ENCODE measurements at places on chromosomes 11 and 22.

DNA sequence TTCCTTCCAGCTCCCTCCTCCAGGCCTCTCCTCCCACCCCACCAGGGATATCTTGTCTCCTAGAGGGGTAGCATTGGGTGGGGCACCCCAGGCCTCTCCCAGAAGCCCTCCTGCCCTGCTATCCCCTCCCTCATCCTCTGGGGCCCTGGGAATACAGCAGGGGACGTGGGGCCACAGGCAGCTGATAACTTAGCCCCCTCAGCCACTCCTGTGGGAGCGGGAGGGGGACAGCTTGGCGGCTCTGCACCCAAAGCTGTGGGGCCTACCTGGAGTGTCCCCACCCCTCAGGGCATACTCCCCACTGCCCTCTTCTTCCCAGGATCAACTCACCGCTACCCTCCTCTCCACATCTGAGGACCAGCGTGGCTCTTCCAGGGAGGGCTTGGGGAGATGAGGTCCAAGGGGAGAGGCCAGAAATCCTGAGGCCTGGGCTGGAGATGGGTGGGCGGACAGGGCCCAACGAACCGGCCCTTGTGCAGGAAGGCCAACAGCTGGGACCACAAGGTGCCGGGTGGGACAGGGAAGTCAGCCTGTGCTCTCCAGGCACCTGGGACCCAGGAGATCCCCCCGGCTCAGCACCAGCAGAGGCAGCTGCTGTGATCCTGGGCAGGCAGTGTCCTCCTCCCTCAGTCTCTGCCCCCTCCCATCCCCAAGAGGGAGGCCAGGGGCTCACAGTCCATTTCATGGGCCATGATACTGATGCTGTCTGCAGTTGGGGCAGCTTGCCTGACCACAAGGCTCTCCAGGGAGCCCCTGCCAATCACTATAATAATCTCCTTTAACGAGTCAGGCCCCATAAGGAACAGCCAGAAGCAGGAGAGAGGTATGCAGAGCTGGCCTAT is 23.2 kb downstream of the NEAT1 start:
- no peak for DNase-seq

- DNase-seq = no peak
Observed at GRCh38 chr11:116958246-116958645, 120.8 kb upstream of the APOA1 start.

- DNase-seq = no peak
Observed at GRCh38 chr11:110172468-110173065, 79.4 kb downstream of the ZC3H12C start.

GRCh38 chr22:32574411-32574810 is 99.8 kb downstream of the FBXO7 start:
- DNase-seq = peak; percentile 58

DNA sequence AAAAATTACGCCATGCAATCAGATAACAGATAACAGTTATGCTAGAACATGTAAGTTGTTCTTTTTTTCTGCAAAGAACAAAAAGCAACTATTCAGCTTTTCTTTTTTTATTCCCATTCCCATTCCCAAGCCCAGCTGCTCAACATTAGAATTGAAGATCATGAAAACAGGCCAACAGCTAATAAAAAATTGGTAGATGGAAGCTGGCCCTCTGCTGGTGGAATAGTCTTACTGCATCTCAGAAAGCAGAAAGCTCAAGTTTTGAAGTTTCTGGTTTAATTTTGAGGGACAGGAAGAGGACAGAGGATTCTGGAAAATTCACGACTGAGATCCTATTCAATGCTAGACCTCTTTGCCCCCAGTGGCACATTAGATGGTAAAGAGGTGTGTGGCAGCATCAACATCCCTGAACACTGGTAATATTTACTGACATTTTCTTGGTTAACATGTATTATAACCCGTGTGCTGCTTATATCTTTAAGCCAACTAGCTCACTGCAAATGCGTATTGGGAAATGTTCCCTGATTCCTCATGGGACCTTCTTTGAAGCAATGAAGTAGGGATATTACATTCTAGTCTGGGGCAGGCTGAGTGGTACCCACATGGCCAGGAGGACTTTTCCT is 591.2 kb downstream of the OPCML start:
- no peak for DNase-seq

DNA sequence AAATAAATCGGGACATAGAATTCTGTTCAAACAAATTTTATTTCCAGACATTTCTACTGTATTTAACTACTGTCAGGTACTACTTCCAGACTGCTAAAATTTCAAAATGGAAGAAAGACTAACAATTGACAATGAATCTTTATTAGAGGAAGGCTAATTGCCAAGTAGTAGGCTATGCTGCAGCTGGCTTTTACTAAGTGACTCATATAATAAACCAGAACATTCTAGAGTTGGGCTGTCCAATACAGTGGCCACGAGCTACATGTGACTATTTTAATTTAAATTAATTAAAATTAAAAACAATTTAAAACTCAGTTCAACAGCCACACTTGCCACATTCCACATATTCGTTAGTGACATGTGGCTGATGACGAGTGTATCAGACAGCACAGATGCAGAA is 27.6 kb downstream of the CHKA start:
- DNase-seq = no peak

GRCh38 chr11:93515441-93516025 is 27.7 kb downstream of the SMCO4 start:
- DNase-seq = no peak

DNA sequence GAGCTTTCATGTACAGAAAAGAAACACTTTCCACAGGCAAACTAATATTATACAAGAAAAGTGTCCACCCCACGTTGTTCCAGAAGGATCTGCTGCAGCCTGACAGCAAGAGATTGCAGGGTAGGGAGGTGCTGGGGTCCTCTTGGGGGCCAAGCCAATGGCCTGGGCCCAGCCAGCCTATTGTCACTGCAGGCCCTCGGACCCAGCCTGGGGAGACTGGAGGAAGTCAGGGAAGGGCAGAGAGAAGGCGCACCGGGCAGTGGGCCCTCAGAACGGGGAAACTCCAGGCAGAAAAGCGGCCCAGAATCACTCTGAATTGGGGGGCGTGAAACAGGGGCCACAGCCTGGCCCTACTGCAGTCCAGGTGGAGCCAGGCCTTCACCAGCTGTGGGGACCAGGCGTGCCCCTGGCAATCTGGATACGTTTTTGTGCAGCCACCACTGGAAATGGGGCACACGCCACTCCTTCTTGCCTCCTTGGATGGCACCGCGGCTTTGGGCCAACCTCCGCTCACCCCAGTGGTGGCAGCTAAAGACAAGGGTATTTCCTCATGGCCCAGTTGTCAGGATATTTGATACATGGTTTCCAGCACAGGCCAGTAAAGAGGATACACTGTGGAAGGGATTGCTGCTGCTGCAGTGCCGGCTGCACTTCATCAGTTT is 3.9 kb upstream of the NAP1L4 start:
- DNase-seq = no peak

DNA sequence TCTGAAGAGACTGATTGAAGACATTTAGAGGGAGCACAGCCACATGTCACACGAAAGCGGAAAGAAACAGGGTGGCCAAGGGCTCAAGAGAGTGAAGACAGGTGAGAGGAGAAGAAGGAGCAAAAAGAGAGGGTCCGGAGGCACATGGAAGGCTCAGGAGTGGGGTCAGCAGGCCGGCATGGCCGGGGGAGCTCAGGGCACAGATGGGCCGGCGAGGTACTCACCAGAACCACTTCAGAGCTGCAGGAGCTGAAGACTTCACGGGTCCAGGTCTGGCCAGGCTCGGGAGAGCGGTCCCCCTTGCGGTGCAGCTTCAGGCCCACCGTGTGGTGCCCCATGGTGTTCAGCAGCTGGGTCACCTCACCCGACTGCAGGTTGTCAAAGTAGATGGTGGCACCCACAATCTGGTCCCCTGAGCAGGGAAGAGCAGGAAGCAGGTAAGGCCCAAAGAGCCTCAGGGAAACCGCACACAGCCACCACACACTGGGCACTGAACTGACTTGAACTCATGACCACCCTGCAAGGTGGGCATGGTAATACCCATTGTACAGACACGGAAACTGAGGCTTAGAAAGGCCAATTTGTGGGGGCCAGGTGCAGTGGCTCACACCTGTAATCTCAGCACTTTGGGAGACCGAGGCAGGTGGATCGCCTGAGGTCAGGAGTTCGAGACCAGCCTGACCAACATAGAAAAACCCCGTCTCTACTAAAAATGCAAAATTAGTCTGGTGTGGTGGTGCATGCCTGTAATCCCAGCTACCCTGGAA is 11.6 kb downstream of the AHNAK start:
- no peak for DNase-seq
